T-helper 2 cell (primary cell): ENCODE measurements at places on chromosomes 5 and 9.
A peak's percentile ranks its signal among the peaks of the same experiment; 100 is the strongest.

DNA sequence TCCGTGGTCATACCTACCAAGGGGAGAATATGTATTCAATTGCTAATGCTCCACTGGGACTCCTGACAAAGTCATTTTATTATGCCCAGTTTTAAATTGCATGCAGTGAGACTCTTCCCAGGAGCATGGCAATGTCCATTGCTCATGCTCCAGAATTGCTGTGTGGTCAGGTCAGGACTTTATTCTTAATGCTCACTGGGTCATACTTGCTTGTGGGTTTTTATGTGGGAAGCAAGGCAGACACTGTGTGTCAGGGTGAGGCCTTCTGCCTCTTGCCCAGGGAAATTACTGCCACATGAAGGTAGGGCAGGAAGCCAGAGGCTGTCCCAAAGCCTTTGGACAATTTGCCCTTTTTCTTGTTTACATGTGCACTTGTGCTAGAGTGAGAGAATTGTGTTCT lies 164.6 kb upstream of the MEF2C start:
- no peak for DNase-seq

GRCh38 chr5:154756868-154757813 lies 2.0 kb downstream of the LARP1 start:
- peak; percentile 35 for DNase-seq

GRCh38 chr5:78552729-78553342 lies 95.7 kb downstream of the LHFPL2 start:
- DNase-seq: peak; percentile 15

DNA sequence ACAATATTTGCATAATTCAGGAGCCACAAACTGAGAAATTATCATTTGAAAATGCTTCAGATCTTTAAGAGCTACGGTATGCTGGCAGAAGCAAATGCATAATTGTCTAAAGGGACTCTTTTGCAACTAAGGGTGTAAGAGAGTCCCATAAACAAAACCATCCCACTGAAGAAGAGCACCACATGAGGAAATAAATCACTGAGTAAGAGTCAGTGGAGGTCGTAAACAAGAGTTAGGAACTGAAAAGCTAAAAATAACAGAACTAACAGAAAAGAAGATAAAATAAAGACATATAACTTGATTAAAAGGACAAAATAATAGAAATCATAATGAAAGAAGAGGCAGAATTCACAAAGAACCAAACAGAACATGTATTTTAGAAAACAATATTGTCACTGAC lies 3.5 kb upstream of the SMC2 start:
- no peak for DNase-seq

GRCh38 chr5:139391570-139392323 lies 2.0 kb upstream of the MZB1 start:
- peak; percentile 71 for DNase-seq

DNA sequence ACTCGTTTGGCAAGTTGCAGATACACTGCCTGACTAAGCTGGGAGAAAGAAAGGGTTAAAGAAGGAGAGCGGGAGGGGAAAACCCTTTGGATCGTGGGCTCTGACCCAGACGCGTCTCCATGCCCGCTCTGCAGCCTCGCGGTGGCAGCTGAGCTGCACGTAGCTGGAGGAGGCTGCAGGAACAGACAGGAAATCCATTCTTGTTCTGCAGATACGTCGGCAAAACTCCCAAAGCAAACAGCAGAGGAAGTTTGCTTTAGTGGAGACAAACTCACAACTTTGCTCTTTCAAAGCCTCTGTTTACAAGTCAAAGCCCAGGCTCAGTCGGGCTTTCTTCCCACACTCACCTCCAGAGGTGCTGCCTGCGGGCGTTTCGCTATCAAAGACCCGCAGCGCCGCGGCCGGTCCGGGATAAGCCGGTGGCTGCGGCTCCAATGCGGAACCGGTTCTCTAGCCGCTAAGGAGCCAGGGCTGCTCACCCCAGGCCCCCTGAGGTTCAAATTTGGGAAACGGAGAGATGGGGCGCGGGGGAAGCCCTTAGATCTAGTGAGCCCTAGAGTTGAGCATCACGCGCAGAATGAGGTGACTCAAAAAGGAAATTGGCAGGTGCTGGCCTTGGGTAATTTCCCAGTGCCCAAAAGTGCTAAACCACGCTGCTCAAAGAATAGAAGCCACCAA lies 60.7 kb downstream of the MAT2B start:
- no peak for DNase-seq

- peak; percentile 83 for DNase-seq
Observed at GRCh38 chr9:114694719-114695269, 12.8 kb upstream of the TEX48 start.

DNA sequence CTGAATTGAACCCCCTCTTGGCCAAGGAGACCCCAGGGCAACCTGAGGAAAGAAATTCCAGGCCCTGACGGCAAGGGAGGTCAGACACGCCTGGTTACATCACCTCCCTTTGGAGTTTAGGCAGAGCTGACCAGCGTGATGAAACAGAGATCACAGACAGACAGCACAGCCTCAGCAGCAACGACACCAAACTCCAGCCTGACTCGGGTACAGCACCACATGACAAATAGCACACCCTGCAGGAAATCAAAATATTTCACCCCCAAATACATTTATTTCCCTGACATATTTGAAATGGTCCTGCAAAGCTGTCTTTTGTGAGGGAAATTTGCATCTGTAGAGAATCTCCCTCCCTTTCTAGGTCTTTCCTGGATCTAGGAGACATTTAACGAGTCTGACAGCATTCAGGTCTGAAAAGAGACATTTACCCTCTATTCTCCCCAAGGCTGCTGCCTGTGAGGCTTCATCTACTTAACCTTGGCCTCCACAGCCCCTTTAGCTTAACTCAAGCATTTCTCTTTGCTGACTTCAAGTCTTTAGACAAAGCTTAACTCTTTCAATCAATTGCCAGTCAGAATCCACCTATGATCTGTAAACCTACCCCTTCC lies 2.6 kb downstream of the QSOX2 start:
- no peak for DNase-seq

- DNase-seq: peak; percentile 42
Observed at GRCh38 chr5:93572608-93573353, 8.2 kb downstream of the NR2F1-AS1 start.

- no peak for DNase-seq
Observed at GRCh38 chr5:143316844-143317631, 86.4 kb downstream of the NR3C1 start.

DNA sequence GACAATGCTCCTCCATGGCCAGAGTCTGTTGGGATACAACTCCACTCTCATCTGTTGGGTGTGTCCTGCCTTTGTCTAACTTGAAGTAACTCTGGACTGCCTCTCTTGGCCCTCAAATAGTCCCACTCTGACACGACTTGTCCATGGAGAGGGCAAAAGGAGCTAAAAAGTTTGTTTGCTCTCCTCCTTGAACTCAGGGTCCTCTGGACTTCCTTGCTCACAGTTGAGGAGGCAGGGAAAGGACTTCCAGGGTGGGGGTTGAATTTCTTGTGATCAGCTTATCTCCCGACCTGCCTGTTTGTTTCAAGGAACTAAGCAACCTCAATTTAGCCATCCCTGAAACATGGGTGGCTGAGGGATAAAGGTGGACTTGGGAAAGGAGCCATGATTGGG lies 11.7 kb downstream of the DNAJB5 start:
- no peak for DNase-seq
